ENCODE measurements at places on chromosomes 5 and 9. TPM values are rescaled to one million over a fixed set of nuclear protein-coding genes. Genes with fewer than 3 reads are reported as not detected.

GRCh38 chr5:170306381-170306831 lies 8.8 kb upstream of the LCP2 start:
- H3K4me1 ChIP-seq: peaks cover 66% of the 10 kb centered on the region
- H3K36me3 ChIP-seq: no peaks in the 10 kb centered on the region
- no peak for DNase-seq

- H3K36me3 ChIP-seq: no peaks in the 10 kb centered on the region
- DNase-seq: no peak
- H3K27ac ChIP-seq: no peak overlapping the region
- H3K4me1 ChIP-seq: no peaks in the 10 kb centered on the region
Observed at GRCh38 chr9:135456436-135457104, 23.0 kb upstream of the PPP1R26 start.

DNA sequence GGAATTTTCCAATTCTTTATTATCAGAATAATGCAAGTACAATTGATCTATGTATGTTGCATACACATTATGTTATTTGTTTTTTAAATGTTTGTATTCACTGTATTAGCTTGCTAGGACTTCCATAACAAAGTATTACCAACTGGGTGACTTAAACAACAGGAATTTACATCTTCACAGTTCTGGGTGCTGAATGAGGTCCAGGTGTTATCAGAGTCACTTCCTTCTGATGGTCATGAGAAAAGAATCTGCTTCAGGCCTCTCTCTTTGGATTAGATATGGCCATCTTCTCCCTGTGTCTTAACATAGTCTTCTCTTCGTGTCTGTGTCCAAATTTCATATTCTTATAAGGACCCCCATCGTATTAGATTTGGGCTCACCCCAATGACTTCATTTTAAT lies 229.1 kb upstream of the TRPC7 start:
- no peaks in the 10 kb centered on the region for H3K27me3 ChIP-seq
- no peaks in the 10 kb centered on the region for H3K36me3 ChIP-seq
- DNase-seq: no peak
- H3K27ac ChIP-seq: no peak overlapping the region
- no peaks in the 10 kb centered on the region for H3K4me1 ChIP-seq
- no peak overlapping the region for H3K4me3 ChIP-seq

DNA sequence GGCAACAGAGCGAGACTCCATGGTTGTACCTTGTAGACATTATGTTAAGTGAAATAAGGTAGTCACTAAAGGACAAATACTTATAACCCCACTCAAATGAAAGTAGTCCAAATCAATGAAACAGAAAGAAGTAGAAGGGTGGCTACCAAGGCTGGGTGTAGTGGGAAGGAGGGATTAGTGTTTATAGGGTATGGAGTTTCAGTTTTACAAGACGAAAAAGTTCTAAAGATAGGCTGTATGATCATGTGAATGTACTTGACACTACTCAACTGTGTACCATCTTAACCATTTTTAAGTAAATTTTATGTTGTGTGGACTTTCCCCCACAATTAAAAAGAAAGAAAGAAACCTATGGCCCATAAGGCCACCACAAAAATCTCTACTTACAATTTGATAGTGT lies 32.2 kb downstream of the ALDH7A1 start:
- no peak for DNase-seq
- no peaks in the 10 kb centered on the region for H3K27me3 ChIP-seq
- H3K27ac ChIP-seq: no peak overlapping the region
- H3K4me3 ChIP-seq: no peak overlapping the region

- H3K4me3 ChIP-seq: no peak overlapping the region
- DNase-seq: no peak
- H3K4me1 ChIP-seq: peaks cover 12% of the 10 kb centered on the region
Observed at GRCh38 chr9:15206903-15207696, 99.9 kb downstream of the TTC39B start.

GRCh38 chr9:112809351-112809848 lies 58.8 kb downstream of the SNX30 start:
- H3K36me3 ChIP-seq: peaks cover 15% of the 10 kb centered on the region
- H3K4me3 ChIP-seq: no peak overlapping the region
- H3K4me1 ChIP-seq: peaks cover 20% of the 10 kb centered on the region
- no peaks in the 10 kb centered on the region for H3K27me3 ChIP-seq

DNA sequence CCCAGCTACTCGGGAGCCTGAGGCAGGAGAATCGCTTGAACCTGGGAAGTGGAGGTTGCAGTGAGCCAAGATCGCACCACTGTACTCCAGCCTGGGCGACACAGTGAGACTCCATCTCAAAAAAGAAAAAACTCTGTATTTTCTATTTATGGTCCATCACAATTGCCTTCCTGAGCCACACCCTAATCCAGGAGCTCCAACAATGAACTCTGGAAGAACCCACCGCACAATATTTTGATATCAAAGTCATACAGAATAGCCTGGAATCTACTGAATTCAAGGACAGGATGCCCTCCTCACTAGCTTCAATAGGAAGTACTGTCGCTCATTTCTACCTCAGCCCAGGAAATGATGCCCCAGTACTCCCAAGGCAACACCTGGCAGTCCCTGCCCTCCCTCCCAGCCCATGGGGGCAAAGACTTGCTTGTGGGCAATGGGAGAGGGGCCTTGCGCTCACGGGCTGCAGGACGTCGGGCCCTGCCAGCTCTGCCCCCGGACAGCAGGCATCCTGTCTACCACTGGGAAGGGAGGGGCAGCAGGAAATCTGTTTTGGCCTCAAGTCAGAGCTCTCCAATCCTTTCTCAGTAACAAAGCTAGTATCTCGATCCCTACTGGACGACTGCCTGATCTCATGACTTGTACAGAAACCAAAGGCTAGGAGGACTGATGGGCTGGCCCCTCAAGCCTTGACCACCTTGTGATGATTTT lies 19.7 kb downstream of the UBAC1 start:
- H3K36me3 ChIP-seq: peaks cover 87% of the 10 kb centered on the region
- no peak overlapping the region for H3K4me3 ChIP-seq
- no peak for DNase-seq

GRCh38 chr9:34154057-34154456 lies 24.8 kb upstream of the UBAP1 start:
- no peaks in the 10 kb centered on the region for H3K4me1 ChIP-seq
- no peak overlapping the region for H3K4me3 ChIP-seq
- no peak for DNase-seq
- no peak overlapping the region for H3K27ac ChIP-seq
- H3K36me3 ChIP-seq: no peaks in the 10 kb centered on the region

- no peaks in the 10 kb centered on the region for H3K27me3 ChIP-seq
- no peaks in the 10 kb centered on the region for H3K36me3 ChIP-seq
- no peak overlapping the region for H3K27ac ChIP-seq
- H3K4me3 ChIP-seq: no peak overlapping the region
Observed at GRCh38 chr5:169099801-169100734, 200.9 kb downstream of the SLIT3 start.

- H3K27ac ChIP-seq: peak overlapping the region; percentile 64
- peaks cover 11% of the 10 kb centered on the region for H3K27me3 ChIP-seq
Observed at GRCh38 chr9:85522459-85523092, 219.2 kb downstream of the AGTPBP1 start.

DNA sequence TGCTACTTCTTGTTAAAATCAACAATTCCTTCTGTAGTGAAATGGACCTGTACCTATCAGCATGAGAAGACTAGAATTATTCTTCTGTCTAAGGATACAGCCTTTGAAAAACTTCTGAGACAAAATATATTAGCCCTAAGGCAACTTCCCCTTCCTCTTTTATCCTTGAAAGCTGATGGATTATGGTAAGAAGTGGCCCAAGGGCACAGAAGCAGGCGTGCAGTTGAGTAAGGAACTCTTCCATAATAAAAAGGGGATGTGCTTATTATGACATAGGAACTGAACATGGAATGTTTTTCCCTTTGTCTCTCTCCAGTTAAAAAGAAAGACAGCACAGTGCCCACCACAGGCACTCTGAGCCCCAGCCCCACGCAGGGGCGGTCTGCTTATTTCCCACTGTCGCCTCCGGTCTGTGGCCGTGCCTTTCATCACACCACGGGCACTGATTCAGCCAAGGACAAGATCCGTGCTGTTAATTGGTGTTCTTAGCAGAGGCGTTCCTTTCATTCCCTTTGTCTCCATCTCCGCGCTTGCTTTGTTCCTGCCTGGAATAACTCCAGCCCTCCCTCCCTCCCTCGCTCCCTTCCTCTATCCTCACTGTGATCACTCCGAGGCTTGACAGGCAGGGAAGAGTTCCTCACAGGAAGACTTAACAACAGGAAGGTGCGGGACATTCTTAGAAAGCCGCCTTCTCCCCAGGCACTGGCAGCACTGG lies 135.9 kb upstream of the OTULINL start:
- no peak overlapping the region for H3K27ac ChIP-seq
- no peak for DNase-seq
- no peaks in the 10 kb centered on the region for H3K27me3 ChIP-seq
- H3K4me3 ChIP-seq: no peak overlapping the region
- H3K4me1 ChIP-seq: peaks cover 39% of the 10 kb centered on the region

- peaks cover 2% of the 10 kb centered on the region for H3K36me3 ChIP-seq
- peaks cover 5% of the 10 kb centered on the region for H3K4me1 ChIP-seq
- no peak overlapping the region for H3K4me3 ChIP-seq
- no peak for DNase-seq
- no peak overlapping the region for H3K27ac ChIP-seq
Observed at GRCh38 chr5:98798847-98799246, 25.4 kb downstream of the RGMB start.

DNA sequence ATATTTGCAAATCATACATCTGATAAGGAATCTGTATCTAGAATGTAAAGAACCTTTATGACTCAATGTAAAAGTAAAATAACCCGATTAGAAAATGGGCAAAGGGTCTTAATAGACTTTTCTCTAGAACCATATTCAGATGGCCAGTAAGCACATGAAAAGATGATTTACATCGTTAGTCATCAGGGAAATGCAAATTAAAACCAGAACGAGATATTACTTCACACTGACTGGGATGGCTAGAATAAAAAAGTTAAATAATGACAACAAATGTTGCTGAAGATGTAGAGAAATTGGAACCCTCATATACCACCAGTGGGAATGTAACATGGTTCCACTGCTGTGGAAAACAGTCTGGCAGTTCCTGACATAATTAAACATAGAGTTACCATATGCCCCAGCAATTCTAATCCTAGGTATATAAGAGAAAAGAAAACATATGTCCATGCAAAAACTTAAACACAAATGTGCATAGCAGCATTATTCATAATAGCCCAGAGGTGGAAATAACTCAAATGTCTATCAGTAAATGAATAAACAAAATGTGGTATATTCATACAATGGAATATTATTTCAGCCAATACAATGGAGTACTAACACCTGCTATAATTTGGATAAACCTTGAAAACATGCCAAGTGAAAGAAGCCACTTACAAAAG lies 100.4 kb upstream of the MAMDC2 start:
- no peaks in the 10 kb centered on the region for H3K4me1 ChIP-seq
- DNase-seq: no peak
- H3K4me3 ChIP-seq: no peak overlapping the region
- H3K27ac ChIP-seq: no peak overlapping the region
- no peaks in the 10 kb centered on the region for H3K36me3 ChIP-seq

- no peaks in the 10 kb centered on the region for H3K27me3 ChIP-seq
- H3K36me3 ChIP-seq: no peaks in the 10 kb centered on the region
- peak overlapping the region; percentile 64 for H3K27ac ChIP-seq
Observed at GRCh38 chr9:70474413-70474812, 60.0 kb upstream of the KLF9 start.

- peaks cover 4% of the 10 kb centered on the region for H3K4me1 ChIP-seq
- H3K4me3 ChIP-seq: no peak overlapping the region
Observed at GRCh38 chr5:126374109-126374416, 49.1 kb upstream of the GRAMD2B start.

DNA sequence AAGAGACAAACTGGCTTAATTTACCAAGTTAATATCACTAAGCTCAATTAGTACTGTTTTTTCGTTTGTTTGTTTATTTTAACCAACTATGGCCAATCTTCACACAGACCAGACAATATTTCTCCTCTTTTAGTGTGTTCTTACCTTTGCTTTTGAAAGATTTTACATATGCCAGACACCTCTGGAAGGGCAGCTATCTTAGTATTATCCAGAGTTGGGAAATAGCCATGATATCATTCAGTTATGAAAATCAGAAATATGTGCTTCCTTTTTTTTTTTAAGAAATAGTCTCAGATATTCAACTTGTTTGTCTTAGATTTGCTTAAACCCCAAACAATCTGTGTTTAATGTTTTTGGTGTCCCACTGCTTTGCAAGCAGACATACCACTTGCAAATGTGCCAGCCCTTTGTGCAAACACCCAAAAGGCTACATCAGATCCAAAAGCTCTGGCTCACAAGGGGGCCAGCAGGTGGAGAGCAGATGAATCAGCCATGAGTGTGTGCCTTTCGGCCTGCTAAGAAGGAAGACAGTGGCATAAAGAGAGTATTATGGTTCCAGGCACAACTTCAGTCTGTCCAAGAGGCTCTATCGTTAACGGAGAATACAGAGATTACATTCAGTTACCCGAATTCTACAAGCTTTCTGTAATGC lies 147.6 kb downstream of the EFNA5 start:
- no peaks in the 10 kb centered on the region for H3K27me3 ChIP-seq
- H3K4me1 ChIP-seq: peaks cover 3% of the 10 kb centered on the region
- no peak for DNase-seq
- H3K36me3 ChIP-seq: no peaks in the 10 kb centered on the region

DNA sequence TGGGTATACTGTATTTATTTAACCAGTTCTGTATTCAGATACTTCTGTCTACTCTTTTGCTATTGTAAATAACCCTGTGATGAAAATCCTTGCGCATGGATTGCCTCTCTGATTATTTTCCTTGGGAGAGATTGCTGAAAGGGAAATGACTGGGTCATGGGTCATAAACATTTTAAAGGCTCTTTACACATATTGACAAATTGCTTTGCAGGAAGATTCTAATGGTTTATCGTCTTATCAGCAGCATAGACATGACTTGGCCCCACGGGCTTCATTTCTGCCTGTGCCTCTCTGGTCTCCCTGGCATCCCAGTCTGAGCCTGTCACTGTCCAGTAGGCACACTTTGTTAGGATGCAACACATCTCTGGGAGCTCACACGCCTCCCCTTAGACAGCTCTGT lies 52.3 kb downstream of the RGS3 start:
- peaks cover 8% of the 10 kb centered on the region for H3K36me3 ChIP-seq
- H3K27me3 ChIP-seq: no peaks in the 10 kb centered on the region
- no peak overlapping the region for H3K27ac ChIP-seq
- no peak overlapping the region for H3K4me3 ChIP-seq
- DNase-seq: no peak

PCDH1 gene
- total RNA-seq: 55.7 TPM

ATOX1 gene
- total RNA-seq: 68.2 TPM

OR13C8 gene
- total RNA-seq: not detected

IFNW1 gene
- not detected for total RNA-seq

PSAT1 gene
- 10.4 TPM for total RNA-seq

DOK3 gene
- 76.5 TPM for total RNA-seq

PCDHGB1 gene
- total RNA-seq: 1.8 TPM

SLCO6A1 gene
- not detected for total RNA-seq

AQP3 gene
- 357 TPM for total RNA-seq

ARL14EPL gene
- not detected for total RNA-seq

PCDHGB5 gene
- 9.1 TPM for total RNA-seq

RGS3 gene
- 66.2 TPM for total RNA-seq

BARHL1 gene
- not detected for total RNA-seq

SEMA6A gene
- 44.3 TPM for total RNA-seq

PDE6A gene
- not detected for total RNA-seq

HRCT1 gene
- 8.7 TPM for total RNA-seq

Data from lower lobe of right lung (tissue), 2 donors.